ENCODE measurements at places on chromosomes 7 and 10.

DNA sequence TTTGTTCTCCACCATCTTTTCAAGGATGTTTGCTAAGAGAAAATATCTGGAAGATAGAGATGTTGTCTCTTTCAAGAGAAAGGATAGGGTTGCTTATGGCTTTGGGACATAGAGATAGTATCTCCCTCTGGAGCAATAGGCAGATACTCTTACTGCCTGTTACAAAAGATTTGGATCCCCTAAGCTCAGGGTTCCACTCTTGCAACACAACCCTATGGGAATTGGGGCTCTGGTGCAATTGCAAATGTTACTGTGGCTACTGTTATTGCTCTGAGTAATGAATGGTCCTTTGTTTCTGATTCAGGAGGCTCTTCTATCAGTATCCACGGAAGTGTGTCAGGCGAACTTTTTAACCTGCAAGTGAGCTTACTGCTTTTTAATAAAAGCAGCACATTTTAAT lies 88.8 kb downstream of the GPR85 start:
- DNase-seq, result no peak

- no peak for DNase-seq
Measured at GRCh38 chr7:66202441-66202840, 2.7 kb upstream of the TPST1 start.

DNA sequence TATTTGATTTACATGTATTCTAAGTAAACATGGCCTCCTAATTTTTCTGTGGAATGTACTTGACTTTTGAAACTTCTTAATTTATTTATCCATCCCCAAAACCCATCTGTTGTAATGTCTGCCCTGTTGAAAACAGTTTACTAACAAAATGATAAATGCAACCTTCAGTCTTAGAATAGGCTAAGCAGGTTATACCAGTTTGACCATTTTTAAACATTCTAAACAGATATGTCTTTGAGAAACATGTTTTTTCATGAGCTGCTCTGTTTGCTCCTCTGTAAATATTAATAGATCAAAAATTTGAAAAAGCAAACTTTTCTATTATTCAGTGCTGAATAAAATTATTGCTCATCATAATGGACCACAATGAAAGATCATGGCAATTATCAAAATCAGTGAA lies 33.4 kb upstream of the NRBF2 start:
- DNase-seq, result no peak

- no peak for DNase-seq
Measured at GRCh38 chr10:44956226-44956625, 3.4 kb upstream of the RASSF4 start.

- DNase-seq, result no peak
Measured at GRCh38 chr10:31395695-31396094, 76.7 kb downstream of the ZEB1 start.

- peak; percentile 49 for DNase-seq
Measured at GRCh38 chr10:15197276-15197675, 28.8 kb upstream of the NMT2 start.

DNA sequence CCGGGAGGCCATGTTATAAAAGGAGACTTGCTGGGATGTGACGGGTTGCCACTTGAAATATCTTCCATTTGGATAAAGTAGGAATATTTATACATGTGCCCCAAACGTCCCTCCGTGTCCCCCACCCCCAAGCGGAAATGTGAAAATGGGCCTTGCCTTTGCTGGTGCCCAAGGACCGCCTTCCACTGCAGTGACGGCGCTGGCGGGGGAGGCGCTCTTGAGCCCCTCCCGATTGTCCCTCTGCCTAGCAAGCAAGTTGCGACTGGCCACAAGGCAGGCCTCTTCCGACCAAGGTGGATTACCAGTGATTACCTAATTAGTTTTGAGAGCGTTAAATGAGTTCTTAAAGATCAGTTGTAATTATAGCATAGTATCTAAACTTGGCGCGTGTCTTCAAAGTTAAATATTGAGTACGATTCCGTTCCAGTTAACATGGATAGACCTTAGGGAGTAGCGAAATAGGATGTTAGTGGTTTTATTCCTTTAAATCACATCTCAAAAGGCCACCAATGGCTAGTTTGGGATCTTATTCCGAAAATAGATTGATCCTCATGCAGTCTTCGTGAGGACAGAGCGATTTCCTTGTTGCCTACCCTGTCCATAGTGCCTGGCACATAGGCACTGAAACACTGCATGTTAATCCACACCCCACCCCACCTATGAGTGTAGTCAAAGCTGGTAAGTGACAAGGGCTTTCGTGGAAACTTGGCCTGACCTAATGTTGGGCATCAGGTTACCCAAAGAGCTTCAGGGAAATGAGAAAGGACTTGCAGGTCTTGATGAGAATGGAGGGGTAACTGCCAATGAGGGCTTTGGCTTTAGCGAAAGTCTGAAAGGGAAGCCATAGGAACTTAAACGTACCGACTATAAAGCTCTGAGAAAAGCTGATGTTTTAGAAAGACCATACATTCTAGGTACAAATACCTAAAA lies 1.1 kb downstream of the PPIA start:
- peak; percentile 37 for DNase-seq

- no peak for DNase-seq
Measured at GRCh38 chr7:91835826-91836368, 44.6 kb downstream of the MTERF1 start.

- DNase-seq, result no peak
Measured at GRCh38 chr7:22116451-22117030, 170.8 kb upstream of the CDCA7L start.

DNA sequence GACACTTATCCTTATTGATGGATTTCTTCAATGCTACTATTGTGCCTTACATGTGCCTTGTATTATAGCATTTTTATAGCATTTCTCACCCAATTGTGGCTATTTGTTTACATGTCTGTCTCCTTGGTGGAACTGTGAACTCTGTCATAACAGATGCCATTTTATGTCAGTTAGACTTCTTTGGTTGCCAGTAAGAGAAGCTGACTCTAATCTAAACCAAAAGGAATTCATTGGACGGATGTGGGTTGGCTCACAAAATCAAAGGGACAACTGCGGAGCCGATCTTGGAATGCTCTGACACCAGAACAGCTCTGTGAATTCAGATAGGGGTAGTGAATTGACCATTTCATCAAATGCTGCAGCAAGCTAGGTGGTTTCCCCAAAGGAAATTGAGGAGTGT lies 15.0 kb downstream of the GARIN1A start:
- DNase-seq, result no peak

DNA sequence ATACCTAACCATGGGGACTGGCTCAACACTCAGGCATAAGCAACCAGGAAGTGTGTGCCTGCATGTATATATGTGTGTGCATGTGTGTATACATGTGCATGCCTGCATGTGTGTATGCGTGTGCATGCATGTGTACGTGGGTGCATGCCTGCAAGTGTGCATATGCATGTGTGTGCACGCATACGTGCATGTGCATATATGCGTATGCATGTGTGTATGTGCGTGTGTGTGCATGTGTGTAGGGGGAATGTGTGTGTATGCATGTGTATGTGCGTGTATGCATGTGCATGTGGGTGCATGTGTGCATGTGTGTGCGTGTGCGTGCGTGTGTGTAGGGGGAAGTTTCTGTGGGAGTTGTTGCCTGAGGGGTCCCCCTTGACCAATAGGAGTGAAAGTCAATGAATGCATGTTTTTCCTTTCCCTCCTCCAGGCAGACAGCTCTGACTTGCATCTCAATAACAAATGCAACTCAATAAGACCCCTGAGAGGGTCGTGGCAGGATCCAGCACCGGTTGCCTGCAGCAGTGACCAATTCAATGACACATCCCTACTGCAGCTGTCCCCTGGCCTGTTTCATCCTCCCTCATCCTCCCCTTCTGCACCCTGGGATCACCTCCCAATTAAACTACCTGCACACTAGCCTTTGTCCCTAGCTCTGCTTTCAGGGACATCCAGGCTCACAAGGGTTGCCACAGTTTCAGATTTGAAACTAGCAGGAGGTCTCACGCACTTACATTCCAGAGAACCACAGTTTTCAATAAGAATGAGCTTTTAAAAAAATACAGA lies 27.0 kb upstream of the FZD8 start:
- DNase-seq, result no peak

- no peak for DNase-seq
Measured at GRCh38 chr10:97207756-97208346, 22.1 kb upstream of the SLIT1 start.

- DNase-seq, result no peak
Measured at GRCh38 chr7:15954671-15955354, 268.3 kb upstream of the MEOX2 start.

- no peak for DNase-seq
Measured at GRCh38 chr7:123199883-123200282, at the start of gene SLC13A1. TSS of gene SLC13A1 (minus strand) at chr7:123199969. CDS start at chr7:123199946, 23 bp downstream.

DNA sequence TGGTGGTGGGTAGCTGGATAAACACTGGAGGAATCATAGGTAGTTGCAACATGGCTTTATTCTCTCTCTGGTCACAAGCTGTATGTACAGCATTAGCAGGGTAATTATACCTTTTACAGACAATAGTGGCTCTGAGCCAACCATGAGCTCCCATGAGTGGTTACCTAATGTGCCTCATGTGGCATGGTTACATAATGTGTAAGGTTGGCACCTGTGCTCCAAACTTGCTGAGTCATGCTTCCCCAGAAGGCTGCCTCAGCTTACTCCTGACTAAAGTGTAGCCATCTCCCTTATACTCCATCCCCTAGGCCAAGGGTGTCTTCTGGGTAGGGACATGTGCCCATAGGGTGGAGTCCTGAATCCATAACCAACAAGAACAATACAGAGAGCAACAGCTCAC lies 345.3 kb upstream of the SEMA3C start:
- DNase-seq, result no peak

GRCh38 chr7:136189506-136189998 lies 212.4 kb upstream of the MTPN start:
- no peak for DNase-seq

GRCh38 chr10:69172241-69172982 lies 7.6 kb upstream of the SUPV3L1 start:
- DNase-seq, result peak; percentile 9

- no peak for DNase-seq
Measured at GRCh38 chr10:114009281-114009996, 34.2 kb upstream of the ADRB1 start.

DNA sequence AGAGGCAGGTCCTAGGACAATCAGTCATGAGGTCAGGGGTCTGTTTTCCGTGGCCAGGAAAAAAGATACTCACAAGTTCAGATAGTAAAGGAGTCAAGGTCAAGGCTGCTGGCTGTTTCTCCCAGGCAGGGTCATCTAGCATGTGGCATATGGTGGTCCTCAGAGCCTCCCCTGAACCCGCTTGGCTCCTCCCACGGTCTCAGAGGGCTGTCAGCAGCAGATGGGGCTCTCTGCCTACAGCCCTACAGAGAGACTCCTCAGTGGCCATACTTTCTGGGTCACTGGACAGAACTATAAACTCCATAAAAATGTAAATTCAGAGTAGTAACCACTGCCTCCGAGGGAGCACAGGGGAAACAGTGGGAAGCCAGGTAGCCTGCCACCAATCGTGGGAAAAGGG lies 11.3 kb upstream of the DRGX start:
- no peak for DNase-seq

DNA sequence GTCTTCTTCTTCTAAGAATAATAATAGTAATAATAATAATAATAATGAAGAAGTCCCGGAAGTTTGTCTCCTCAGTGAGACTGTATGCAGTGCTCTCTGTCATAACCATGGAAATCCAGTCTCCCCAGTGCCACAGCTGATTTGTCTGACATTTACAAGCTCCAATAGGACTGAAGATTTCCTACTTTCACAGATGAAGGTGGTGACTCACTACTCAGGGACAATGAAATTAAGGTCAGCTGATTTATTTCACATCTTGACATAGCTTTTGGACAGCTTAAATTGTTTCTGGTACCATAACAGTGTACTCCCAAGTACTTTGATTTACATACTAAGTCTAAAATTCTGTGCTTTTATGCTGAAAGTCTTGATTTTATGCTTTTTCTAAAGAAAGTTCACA lies 6.9 kb downstream of the CELF2 start:
- no peak for DNase-seq

DNA sequence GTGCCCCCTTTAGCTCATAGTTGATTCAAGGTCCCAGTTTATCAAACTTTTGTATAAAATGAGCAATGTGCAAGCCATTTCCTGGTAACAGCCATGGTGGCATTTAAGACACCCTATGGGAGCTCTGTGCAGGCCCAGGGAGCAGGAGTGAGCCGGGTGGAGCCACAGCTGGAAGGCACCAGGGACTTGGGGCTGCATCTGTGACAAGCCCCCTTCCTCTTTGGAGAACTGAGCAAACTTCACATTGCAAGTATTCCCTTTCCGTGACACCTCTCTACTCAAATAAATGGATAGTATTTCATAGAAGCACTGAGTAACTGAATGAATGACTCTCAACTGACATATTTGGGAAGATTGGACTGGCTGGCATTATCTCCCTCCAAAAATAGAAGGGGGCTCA lies 558.7 kb upstream of the FOXK1 start:
- no peak for DNase-seq

DNA sequence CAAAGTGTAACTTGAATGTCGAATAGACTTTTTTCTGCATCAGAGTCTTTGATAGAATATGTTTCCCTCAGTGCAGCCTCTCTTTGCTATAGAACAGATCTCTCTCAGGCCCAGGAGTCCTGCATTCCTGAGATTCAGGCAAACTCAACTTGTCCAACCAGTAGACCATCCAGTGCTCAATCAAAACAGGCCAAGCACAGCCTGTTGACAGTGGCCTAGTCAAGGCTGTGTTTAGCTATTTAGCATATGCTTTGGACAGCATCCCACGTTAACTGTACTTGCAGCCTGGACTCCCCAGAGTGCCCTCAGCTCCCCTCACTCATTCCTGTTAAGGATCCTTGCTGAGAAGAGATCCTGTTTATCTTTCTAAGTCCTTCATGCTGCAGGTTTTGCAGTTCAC lies 16.3 kb downstream of the OR6V1 start:
- DNase-seq, result no peak

GRCh38 chr7:145848691-145849090 lies 267.9 kb upstream of the CNTNAP2 start:
- DNase-seq, result no peak

DNA sequence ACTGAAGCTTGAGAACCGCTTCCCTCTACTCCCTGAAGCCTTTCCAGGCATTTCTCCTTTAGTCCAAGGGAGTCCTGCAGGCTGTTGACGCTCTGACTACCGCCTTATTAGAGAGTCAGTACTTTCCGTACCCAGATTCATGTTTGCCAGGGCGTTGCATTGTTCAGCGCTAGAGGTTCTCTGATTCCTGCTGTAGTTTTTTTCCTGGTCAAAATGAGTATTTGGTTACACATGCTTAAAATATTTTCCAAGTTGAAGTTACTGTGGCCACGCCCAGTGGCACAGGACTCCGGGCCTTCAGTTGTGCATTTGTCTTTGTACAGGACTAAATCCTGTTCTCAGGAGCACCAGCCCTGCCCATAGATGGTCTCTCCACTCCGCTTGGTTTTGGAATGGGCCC lies 7.9 kb downstream of the MTURN start:
- DNase-seq, result no peak

DNA sequence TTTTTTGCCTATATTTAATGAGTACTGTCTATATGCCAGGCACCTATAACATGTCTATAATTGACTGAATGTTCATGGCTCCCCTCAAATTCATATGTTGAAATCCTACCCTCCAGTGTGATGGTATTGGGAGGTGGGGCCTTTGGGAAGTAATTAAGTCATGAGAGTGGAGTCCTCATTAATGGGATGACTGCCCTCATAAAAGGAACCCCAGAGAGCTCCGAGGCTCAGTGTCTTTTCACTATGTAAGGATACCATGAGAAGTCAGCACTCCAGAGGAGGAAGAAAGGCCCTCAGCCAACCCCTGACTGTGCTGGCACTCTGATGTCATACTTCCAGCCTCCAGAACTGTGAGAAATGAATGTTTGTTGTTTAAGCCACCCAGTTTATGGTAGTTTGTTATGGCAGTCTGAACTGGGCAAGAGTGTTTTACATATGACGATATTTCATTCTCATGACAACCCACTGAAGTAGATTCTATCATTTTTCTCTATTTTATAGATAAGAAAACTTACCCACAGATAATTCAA lies 61.1 kb upstream of the PCGF5 start:
- DNase-seq, result no peak

Measured in AG04449 (cell line).